ENCODE measurements at places on chromosomes 6 and 20.

- no peak for DNase-seq
These were observed 77.4 kb downstream of the MKKS start for GRCh38 chr20:10356628-10357027.

GRCh38 chr6:26130581-26131249 lies 43.5 kb downstream of the HFE start:
- no peak for DNase-seq

- no peak for DNase-seq
These were observed 2.5 kb downstream of the RIPOR2 start for GRCh38 chr6:24933266-24933665.

GRCh38 chr20:44800391-44801046 lies 9.8 kb downstream of the RIMS4 start:
- no peak for DNase-seq

DNA sequence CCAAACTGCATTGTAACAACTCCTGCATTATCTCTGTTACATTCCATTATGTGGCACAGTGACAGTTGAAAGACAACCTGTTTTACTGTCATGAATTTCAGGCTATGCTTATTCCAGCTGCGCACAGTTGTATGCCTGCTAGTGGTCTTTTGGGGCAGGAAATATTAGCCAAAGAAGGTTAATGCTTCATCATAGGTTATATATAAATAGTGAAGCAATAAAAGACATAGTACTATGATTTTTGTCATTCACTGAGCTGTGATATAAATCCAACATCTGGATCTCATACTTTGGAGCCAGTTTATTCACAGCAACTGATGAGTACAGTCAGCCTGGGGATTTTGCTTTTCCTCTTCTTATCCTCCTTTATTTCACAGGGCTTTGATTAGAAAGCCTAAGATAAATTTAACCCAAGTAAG lies 55.6 kb downstream of the FILIP1 start:
- DNase-seq = no peak

GRCh38 chr20:33994222-33994913 lies 657 bp downstream of the RALY start:
- DNase-seq = peak; percentile 59

- no peak for DNase-seq
These were observed 3.5 kb downstream of the TFAP2A start for GRCh38 chr6:10411131-10411970.

- no peak for DNase-seq
These were observed 13.4 kb upstream of the MYO6 start for GRCh38 chr6:75735491-75736186.

DNA sequence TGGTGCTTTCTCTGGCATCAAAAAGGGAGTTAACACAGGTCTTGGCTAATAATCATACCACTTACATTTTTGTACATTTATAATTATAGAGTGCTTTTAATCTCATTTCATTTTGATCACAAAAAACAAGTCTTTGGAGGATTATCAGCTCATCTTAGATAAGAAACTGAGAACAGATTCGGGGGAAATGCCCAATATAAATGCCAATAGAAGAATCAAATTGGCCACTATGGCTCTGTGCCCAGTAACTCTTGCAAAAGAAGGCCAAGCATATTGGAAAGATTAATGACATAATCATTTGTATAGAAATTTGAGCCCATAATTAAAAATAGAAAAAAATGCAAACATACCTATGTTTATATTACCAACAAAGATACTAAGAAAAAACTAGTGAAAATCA lies 42.5 kb downstream of the IPCEF1 start:
- DNase-seq = no peak

DNA sequence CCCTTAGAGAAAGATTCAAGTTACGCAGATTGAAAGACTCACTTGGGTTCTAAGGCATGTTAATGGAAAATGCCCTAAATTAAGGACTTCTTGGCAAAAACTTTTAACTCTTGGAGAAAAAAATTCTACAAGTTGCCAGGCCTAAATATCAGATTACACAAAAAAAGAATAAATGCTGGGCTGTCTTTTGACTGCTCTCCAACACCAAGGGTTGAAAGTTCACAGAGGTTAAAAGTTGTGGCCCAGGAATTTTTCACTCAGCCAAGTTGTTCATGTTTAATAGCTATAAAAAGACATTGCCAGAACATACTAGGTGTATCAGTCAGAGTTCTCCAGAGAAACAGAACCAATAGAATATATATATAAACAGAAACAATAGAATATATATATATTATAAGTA lies 268.4 kb upstream of the PRND start:
- DNase-seq = no peak

DNA sequence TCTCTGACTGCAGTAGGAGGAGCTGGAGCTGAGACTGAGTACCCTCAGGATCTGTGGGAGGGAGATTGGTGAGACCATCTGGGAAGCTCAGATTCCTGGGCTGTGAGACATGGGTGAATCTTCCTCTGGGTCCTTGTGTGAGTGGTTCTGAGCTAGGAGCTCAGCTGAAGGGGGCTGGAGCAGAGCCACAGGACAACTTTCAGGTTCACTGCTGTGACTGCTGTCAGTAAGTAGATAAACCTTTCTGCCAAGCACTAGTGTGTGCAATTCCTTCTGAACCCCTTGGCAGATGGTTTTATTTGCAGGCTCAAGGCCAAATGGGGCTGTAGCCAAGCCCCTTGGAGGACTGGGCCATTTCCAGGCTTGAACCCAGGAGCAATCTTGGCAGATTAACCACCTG lies 49.6 kb upstream of the SNAP91 start:
- no peak for DNase-seq

DNA sequence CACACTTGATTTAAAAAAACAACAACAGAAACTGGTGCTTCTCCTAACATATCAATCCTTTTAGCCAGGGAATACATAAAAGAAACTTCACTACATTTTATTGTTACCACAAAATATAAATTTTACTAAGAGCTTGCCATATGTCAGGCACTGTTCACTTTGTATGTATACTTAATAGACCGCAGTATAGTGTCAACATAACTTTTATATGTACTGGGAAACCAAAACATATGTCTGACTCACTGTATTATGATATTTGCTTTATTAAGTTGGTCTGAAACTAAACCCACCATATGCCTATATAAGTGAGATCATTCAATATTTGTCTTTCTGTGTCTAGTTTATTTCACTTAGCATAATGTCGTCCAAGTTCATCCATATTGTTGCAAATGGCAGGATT lies 108.4 kb downstream of the KLHL32 start:
- no peak for DNase-seq

DNA sequence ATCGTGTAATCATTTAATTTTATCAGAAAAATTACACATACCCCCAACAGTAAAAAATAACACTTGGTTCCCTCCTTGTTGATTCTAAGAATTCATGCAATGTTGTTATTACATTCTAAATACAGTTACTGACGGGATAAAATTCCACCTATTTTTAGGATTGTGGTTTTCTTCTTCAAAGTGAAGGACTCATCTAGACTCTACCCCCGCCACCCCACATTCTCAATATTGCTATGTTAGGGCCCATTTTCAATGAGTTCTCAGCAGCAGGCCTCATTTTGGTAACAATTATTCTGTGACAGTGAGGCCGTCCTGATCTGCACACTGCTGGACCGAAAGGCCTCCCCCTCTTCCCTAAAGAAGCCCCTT lies 43.5 kb downstream of the PREX1 start:
- DNase-seq = no peak

GRCh38 chr6:65399355-65400084 lies 307.5 kb downstream of the EYS start:
- DNase-seq = no peak

- peak; percentile 40 for DNase-seq
These were observed 69.1 kb upstream of the PRSS16 start for GRCh38 chr6:27178407-27178730.

GRCh38 chr6:95279616-95280015 lies 297.7 kb upstream of the MANEA start:
- DNase-seq = no peak

DNA sequence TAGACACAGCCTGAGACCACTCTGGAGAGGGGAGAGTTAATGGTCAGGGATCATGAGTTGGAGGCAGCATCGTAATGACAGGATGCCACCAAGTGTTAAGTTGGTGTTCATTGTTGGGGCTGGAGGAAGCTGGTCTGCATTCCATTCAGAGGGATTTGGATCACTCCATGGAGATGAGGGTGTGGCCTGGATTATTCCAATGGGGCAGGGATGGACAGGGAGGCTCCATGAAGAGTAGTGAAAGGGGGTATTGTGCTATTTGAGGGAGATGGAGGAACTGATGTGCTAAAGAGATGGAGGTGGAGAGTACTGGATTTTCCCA lies 1.1 kb downstream of the SAPCD1 start:
- DNase-seq = no peak

- no peak for DNase-seq
These were observed 656.1 kb downstream of the COL12A1 start for GRCh38 chr6:74549746-74550145.

GRCh38 chr6:20096536-20096935 lies 115.7 kb downstream of the MBOAT1 start:
- DNase-seq = no peak

GRCh38 chr6:101413773-101414172 lies 20.3 kb downstream of the GRIK2 start:
- no peak for DNase-seq

- DNase-seq = no peak
These were observed 352.4 kb downstream of the LAMA2 start for GRCh38 chr6:129235167-129236000.

DNA sequence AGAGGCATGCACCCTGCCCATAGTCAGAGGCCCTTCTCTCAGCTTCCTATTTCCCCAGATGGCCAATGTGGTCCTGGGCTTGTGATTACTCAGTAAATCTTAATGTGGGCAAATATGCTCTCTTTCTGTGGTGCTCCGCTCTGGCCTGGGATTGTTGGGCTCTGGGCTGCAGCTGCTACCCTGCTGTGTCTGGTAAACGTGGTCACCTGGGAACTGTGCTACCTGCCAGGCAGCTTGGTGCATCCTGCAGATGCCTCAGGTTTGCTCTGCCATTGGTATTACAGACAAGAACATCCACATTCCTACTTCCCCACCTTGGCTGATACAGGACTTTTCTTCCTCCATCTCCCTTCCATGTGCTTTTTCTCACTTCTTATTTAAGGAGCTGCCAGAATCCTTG lies 611.5 kb upstream of the IMPG1 start:
- no peak for DNase-seq

GRCh38 chr20:21048841-21049273 lies 57.3 kb downstream of the LINC00237 start:
- DNase-seq = peak; percentile 46

DNA sequence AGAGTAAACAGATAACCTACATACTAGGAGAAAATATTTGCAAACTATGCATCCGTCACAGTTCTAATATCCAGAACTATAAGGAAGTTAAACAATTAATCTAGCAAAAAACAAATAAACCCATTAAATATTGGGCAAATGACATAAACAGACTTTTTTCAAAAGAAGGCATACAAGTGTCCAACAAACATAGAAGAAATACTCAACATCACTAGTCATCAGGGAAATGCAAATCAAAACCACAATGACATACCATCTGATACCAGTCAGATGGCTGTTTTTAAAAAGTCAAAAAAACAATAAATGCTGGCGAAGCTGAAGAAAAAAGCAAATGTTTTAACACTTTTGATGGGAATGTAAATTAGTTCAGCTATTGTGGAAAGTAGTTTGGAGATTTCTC lies 1117.7 kb upstream of the MAP3K7 start:
- DNase-seq = no peak

DNA sequence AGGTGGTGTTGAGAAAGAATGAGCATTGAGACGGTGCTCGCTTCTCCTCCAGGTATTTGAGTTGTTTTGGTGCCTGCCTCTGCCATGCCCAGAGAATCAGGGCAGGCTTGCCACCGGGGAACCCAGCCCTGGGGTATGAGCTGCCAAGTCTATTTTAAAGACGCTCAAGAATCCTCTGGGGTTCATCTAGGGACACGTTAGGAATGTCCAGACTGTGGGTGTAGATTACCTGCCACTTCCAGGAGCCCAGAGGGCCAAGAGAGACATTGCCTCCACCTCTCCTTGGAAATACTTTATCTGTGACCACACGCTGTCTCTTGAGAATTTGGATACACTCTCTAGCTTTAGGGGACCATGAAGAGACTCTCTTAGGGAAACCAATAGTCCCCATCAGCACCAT lies 28.3 kb downstream of the SAYSD1 start:
- no peak for DNase-seq

- no peak for DNase-seq
These were observed 1.3 kb upstream of the NDUFAF4 start for GRCh38 chr6:96899019-96899418.

DNA sequence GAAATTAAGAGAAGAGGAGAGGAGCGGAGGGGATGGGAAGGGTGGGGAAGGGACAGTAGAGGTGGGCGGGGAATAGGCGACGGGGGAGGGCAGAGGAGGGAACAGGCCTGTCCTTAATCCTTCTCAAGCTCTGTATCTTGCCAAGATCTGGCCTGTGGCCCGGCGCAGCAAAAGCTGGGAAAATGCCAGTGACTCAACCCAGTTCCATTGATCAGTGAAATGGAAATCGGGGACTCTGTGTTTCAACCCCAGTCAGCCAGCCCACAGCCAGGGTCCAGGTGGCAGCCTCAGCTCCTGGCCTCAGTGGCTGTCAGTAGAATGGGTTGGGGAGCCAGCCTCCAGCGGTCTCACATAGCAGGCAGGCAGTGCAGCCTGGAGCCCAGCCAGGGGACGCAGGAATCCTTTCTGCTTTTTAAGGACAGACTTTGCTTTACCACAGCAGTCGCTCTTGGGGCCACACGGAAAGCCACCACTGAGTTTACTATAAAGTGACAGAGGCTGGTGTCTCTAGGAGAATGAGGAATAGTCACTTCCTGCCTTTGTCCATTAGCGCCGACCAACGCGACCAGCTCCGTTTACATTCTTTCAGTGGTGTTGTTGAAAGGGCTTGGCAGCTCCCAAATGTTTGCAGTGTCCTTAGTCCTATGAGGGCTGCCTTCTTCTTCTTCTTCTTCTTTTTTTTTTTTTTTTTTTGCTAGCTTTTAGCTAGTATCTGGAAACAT lies 128.0 kb downstream of the RIN2 start:
- DNase-seq = no peak

- no peak for DNase-seq
These were observed 2.9 kb downstream of the ZNF335 start for GRCh38 chr20:45968801-45969711.

- no peak for DNase-seq
These were observed 36.6 kb downstream of the SERPINB1 start for GRCh38 chr6:2805031-2805430.

DNA sequence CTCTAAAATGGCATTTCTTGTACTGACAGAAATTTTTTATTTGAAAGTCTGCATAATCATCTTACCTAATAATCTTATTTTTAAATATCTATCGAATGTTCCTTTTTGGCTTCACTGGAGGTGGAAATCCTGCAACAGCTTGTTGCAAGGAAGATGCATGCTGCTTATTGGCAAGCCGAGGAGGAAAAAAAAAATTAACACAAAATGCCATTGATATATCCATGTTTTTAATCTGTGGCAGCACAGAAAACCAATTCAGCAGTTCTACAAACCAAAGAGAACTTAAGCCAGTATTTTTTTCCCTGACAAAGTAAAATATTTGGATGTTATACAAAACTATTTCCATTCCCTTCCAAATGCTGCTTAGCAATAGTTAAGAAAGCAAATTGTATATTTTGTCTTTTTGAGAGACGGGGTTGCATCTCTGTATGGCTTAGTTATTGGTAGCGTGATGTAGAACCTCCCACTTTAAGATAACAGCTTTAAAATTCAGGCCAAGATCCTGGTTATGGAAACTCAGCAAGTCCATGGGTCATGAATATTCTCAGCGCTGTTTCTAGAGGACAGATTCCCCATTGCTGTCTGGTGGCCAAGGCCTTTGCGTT lies 231.4 kb downstream of the TMEM242 start:
- DNase-seq = no peak

GRCh38 chr6:30154061-30154460 lies 7.0 kb downstream of the TRIM10 start:
- DNase-seq = no peak
